ENCODE measurements at places on chromosomes 2 and 18. TPM values are rescaled to one million over a fixed set of nuclear protein-coding genes. Genes with fewer than 3 reads are reported as not detected.

ALPG gene
- not detected for total RNA-seq

HNMT gene
- 0.15 TPM for total RNA-seq

SAG gene
- total RNA-seq, result 0.37 TPM

AQP4 gene
- not detected for total RNA-seq

TUBB8B gene
- not detected for total RNA-seq

ATP8B1 gene
- total RNA-seq, result 0.35 TPM

DNA sequence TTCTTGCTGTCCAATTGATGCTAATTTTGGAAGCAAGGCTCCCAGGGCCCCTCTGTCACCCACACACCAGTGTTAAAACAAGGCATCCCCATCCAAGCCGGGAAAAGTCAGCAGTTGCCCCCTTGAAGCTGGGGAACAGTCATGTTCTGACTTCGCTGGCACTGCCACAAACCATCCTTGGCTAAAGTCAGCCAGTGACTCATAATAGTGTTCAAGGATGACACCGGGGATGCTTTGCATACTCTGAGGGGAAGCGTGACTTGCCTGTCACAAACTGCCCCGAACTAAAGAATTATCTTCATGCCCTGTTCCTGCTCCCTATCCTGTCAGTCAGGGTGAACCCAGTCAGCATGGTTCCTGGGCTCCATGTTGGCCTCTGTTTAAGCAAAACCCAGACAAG, 37.0 kb downstream of the TGFA start:
- no peak for DNase-seq
- H3K4me3 ChIP-seq, result no peak overlapping the region
- no peak overlapping the region for H3K27ac ChIP-seq
- H3K36me3 ChIP-seq, result no peaks in the 10 kb centered on the region
- H3K4me1 ChIP-seq, result no peaks in the 10 kb centered on the region

DNA sequence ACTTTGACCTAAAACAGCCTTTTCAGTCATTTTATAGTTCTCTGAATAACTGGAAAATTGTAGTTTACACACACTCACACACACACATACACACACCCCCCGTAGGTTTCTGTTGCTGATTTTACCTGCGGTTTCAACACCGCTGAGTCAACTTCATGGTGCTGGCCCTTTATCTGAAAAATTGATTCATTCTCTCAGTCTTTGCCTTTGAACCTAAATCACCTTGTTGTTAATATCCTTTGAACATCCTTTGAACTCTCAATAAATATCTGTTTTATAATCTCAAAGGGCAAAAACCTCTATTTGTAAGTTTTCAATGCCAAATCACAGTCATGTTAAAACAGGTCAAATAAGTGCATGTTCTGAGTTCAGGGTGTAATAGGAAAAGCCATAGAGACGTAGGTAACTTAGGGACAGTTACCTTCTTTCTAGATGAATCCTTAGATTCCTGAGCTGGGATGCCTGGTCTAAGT, 109.0 kb upstream of the BZW1 start:
- H3K4me3 ChIP-seq, result no peak overlapping the region
- no peaks in the 10 kb centered on the region for H3K4me1 ChIP-seq
- H3K27ac ChIP-seq, result no peak overlapping the region
- no peaks in the 10 kb centered on the region for H3K27me3 ChIP-seq

GRCh38 chr2:164335947-164336346, 285.3 kb downstream of the GRB14 start:
- H3K4me3 ChIP-seq, result no peak overlapping the region
- no peaks in the 10 kb centered on the region for H3K27me3 ChIP-seq
- H3K27ac ChIP-seq, result no peak overlapping the region
- no peak for DNase-seq

DNA sequence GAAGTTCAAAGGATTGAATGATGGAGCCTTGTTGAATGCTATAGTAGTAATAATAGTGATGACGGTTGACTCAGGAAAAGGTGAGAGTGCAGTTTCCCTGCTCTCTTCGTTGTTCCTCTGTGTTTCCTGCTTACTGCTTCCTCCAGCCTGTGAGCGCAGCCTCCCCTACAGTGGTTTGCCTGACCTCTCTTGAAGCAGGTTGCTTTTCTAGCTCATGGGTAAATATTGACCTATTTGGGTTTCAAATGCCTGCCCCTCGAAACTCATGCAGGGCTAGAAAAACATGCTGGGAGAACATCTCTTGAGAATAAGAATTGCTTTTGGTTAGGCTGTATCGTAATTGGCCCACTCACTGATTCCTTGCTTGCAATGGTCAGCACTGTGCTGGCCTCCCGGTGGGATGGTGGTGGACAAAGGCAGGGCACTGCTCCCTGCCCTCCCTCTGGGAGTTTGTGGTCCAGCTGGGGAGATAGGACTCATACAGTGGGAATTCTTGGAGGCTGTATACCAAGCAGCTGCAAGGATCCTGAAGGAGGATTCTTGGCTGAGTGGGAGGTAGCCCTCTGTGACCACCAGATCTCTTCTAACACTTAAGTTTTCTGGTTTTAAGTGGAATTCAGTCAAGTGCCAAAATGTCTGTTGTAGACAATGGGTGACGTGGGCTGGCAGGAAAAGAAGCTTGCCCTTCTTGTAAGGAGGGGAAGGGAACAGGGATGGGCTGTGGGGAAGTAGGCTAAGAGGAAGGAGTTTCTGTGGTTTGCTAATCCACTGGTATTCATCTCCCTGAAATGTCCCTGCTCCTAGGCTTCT, 5.4 kb upstream of the RNF181 start:
- H3K27me3 ChIP-seq, result no peaks in the 10 kb centered on the region
- peaks cover 27% of the 10 kb centered on the region for H3K4me1 ChIP-seq
- no peak overlapping the region for H3K4me3 ChIP-seq
- no peak for DNase-seq
- H3K36me3 ChIP-seq, result no peaks in the 10 kb centered on the region

- H3K27me3 ChIP-seq, result no peaks in the 10 kb centered on the region
- no peak overlapping the region for H3K4me3 ChIP-seq
These were observed 442.2 kb downstream of the DSEL start for GRCh38 chr18:67074309-67074708.

DNA sequence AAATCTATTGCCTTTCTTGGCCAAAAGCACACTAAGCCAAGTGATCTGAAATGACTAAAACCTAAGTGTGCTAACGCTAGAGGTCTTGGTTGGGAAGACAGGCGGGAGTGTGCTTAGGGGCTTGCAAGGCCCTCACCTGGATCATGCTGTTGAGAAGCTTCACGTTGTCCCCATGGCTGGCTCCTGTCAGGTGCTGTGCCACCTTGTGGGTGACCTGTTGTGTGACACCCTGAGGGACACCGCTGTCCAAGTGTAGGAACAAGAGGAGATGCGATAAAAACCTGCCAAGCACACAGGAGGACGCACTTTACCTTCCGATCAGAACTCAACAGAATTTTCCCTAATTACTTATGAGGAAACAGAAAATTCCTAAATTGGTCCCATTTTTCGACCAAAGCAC, 50.8 kb downstream of the EPG5 start:
- H3K27me3 ChIP-seq, result no peaks in the 10 kb centered on the region
- H3K4me3 ChIP-seq, result no peak overlapping the region
- peaks cover 24% of the 10 kb centered on the region for H3K36me3 ChIP-seq
- no peak for DNase-seq
- H3K27ac ChIP-seq, result no peak overlapping the region

GRCh38 chr2:181471226-181471625, 14.0 kb downstream of the ITGA4 start:
- H3K27ac ChIP-seq, result peak overlapping the region; percentile 10
- peaks cover 25% of the 10 kb centered on the region for H3K4me1 ChIP-seq
- no peak for DNase-seq
- no peaks in the 10 kb centered on the region for H3K36me3 ChIP-seq
- H3K4me3 ChIP-seq, result no peak overlapping the region

DNA sequence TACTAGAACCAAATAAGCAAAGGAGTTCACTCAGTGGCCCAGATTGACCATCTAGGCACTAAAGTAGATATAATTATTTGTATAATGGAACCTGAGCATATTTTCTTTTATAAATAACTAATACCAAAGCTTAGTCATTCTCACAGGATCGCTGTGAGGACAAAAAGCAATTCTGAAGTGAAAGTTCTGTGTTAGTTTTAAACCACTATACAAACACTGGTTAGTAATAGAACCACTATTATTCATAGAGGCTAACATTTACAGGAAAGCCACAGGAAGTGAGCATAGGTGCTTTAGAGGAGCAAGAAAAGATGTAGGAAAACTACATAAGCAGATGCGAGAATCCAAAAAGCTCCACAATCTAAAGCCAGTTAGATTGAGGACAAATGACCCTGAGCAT, 364.7 kb downstream of the XIRP2 start:
- H3K27me3 ChIP-seq, result no peaks in the 10 kb centered on the region
- H3K36me3 ChIP-seq, result no peaks in the 10 kb centered on the region
- no peak overlapping the region for H3K4me3 ChIP-seq
- no peak for DNase-seq

- peak overlapping the region; percentile 69 for H3K27ac ChIP-seq
- peaks cover 4% of the 10 kb centered on the region for H3K36me3 ChIP-seq
- H3K4me1 ChIP-seq, result peaks cover 23% of the 10 kb centered on the region
These were observed 772 bp downstream of the RELCH start for GRCh38 chr18:62187543-62188510.

DNA sequence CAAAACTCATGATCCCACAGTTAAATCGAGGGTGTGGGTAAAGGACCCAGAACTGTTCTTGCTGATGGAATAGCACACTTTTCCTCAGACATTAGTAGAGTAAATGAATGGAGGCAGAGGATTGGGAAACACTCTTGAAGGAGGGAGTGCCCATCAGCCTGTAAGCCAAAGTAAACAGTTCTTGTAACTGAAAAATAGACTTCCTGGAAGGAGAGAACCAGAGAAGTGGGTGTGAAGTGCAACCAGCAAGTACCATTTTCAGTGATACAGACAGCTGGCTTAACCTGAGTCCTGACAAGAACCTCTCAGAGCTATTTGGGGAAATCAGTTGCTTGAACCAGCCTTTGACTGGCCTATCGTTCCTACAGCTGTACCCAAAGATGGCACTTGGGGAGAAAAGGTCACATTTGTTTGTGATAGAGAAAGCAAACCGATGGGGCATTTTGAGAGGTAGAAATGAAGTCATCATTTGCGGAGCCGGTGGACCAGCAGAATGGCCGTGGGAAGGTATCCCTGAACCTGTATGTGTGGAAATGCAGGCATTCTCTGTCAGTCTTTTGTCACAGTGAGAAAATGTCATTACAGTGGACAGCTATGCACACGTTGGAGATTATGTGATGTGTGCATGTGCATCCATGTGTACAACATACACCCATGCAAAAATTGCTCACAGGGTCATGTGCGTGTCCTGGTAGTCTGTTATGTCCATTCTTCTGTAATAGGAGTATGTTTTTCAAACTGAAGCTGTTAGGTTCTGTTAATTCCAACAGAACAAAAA, 17.8 kb downstream of the CRIM1 start:
- H3K4me3 ChIP-seq, result no peak overlapping the region
- H3K27ac ChIP-seq, result no peak overlapping the region
- H3K27me3 ChIP-seq, result no peaks in the 10 kb centered on the region
- H3K4me1 ChIP-seq, result no peaks in the 10 kb centered on the region
- DNase-seq, result no peak
- no peaks in the 10 kb centered on the region for H3K36me3 ChIP-seq

DNA sequence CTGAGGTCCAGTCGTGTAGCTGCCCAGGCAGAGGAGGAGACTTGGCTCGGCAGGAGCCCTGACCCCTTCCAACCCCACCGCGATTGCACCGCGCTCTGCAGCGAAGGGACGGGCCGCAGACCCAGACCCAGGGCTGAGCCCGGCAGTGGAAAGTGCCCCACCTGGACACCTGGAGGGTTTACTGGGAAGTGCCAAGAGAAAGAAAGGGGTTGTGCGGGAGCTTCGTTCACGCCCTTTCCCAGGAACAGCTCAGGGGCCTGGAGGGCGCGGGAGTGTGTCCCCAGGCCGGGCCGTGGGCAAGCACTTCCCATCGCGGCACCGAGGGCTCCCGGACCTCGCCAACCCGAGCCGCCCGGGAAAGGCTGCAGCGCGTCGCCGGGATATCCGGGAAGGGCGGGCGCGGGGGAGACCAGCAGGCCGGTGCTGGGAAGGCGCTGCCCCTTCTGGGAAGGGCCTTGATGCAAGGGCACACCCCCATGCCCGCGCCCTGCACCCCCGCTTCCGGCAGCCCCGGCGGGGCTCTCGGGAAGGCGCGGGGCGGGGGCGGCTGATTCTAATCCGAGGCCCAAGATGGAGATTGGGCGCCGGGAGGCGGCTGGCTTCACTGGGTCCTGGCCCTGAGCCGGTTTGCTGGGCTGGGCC, 36.1 kb upstream of the MRPL33 start:
- H3K27me3 ChIP-seq, result peaks cover 8% of the 10 kb centered on the region
- no peaks in the 10 kb centered on the region for H3K36me3 ChIP-seq
- DNase-seq, result peak; percentile 20
- H3K27ac ChIP-seq, result no peak overlapping the region
- H3K4me1 ChIP-seq, result peaks cover 16% of the 10 kb centered on the region

DNA sequence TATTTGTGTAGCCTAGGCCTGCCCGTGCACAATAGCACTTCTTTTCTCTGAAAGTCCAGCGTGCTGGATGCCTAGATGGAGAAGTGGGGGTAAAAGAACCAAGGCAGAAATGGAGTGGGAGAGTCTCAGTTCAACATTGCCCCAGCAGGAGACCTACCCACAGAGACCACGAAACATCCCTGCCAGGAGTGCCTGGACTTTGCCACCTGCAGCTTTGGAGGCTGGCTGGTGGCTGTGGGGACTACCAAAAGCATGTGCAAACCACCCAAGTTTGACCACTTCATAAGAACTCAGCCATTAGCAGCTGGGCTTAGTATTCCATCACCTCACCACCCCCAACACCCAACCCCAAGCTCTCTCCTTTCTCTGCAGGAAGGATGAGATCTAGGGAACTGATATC, 416.9 kb upstream of the ID2 start:
- no peak overlapping the region for H3K27ac ChIP-seq
- no peaks in the 10 kb centered on the region for H3K27me3 ChIP-seq
- H3K4me1 ChIP-seq, result no peaks in the 10 kb centered on the region
